Pancreas (tissue), 10 donors: ENCODE measurements at places on chromosomes 2 and 18. TPM values are rescaled to one million over a fixed set of nuclear protein-coding genes. Genes with fewer than 3 reads are reported as not detected.

- no peaks in the 10 kb centered on the region for H3K4me1 ChIP-seq
- DNase-seq = no peak
- H3K27ac ChIP-seq = no peak overlapping the region
- no peaks in the 10 kb centered on the region for H3K36me3 ChIP-seq
- no peak overlapping the region for H3K4me3 ChIP-seq
These were observed 50.0 kb upstream of the MBOAT2 start for GRCh38 chr2:9053534-9053931.

DNA sequence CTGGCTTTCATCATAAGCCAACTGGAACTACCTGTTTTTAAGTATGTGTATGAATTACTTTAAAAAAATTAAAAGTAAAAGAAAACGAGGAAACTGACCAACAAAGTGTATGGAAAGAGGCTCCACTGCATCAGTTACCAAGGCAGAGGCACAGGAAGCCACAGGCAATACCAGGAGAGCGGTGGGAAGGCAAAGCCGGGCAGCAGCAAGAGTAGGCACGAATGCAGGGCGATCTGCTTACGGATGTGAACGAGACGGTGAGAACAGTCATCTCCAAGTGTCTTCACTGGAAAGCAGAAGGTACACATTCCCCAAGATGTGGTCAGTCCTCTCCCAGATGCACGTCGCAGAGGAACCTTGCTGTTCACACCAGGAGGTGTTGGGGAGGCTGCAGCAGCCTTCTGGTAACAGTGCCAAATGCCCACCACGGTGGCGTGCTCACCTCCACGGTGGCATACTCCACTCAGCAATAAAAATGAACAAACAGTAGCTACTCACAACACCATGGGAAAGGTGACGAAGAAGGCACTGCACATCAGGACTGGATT lies 43.1 kb downstream of the HS6ST1 start:
- H3K36me3 ChIP-seq = no peaks in the 10 kb centered on the region
- no peaks in the 10 kb centered on the region for H3K4me1 ChIP-seq

TGFA gene
- total RNA-seq = 7.7 TPM

MDH1B gene
- total RNA-seq = 1.0 TPM

INHA gene
- 1.7 TPM for total RNA-seq

GRCh38 chr18:13581496-13582177 lies 144.7 kb downstream of the FAM210A start:
- H3K4me3 ChIP-seq = no peak overlapping the region
- no peak overlapping the region for H3K27ac ChIP-seq
- no peak for DNase-seq
- H3K36me3 ChIP-seq = no peaks in the 10 kb centered on the region
- no peaks in the 10 kb centered on the region for H3K27me3 ChIP-seq

DNA sequence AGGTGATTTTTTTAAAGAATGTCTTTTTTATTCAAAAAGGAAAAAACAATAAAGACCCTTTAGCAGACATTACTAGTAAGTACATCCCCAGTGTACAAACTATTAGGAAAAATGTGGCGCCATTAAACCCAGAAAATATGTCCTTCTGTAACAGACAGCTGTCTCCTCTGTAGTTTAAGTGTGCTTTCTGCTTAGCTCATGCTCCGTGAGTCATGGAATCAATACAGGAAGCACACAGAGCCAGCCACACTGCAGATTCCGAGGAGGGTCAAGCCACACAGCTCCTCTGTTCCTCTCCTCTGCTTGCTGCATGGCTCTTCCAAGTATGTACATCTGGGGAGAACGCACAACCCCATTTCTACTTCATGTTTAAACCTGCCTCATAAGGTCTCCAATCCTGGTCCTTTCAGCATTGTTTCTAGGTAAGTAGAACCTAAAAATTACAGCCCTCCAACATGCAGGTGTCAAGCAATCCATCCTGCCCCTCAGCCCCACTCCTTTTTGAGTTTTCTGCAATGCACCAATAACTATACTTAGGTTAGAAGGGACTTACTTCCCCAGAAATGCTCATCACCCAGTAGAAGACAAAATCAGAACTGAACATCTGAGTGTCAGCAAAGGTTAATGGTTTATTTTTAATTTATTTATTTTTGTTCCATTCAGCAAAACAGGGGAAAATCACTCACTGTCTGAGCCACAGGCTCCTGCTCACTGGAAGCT lies 37.5 kb downstream of the ACVR1 start:
- H3K4me1 ChIP-seq = peaks cover 30% of the 10 kb centered on the region
- peak overlapping the region; percentile 90 for H3K27ac ChIP-seq
- no peaks in the 10 kb centered on the region for H3K27me3 ChIP-seq
- no peaks in the 10 kb centered on the region for H3K36me3 ChIP-seq
- H3K4me3 ChIP-seq = peak overlapping the region; percentile 27
- peak; percentile 70 for DNase-seq

- H3K27me3 ChIP-seq = no peaks in the 10 kb centered on the region
- H3K36me3 ChIP-seq = peaks cover 29% of the 10 kb centered on the region
- H3K4me3 ChIP-seq = no peak overlapping the region
These were observed 36.6 kb downstream of the RPL31 start for GRCh38 chr2:101038455-101039255.

DGKD gene
- total RNA-seq = 8.3 TPM

GRCh38 chr2:157470321-157470720 lies 26.4 kb upstream of the CYTIP start:
- DNase-seq = no peak
- H3K36me3 ChIP-seq = no peaks in the 10 kb centered on the region
- no peak overlapping the region for H3K27ac ChIP-seq
- H3K27me3 ChIP-seq = no peaks in the 10 kb centered on the region
- H3K4me3 ChIP-seq = no peak overlapping the region

DNA sequence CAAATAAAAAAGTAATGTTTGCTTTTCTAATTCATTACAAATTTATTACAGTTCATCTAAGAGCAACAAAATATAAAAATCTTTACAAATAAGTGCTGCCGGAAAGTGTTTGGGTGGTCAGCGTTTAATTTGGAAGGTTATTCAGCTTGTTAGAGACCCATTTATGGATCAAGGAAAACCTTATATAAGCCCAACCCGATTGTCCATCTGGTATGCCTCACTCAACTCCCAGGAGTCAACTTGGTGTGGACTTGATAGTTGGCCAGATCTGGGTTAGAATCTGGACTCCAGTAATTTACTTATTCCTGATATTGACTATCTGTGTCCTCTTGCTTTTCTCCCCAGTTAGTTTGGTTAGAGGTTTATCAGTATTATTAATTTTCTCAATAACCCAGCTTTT lies 106.2 kb downstream of the KCTD1 start:
- H3K27ac ChIP-seq = no peak overlapping the region
- no peaks in the 10 kb centered on the region for H3K27me3 ChIP-seq
- H3K4me3 ChIP-seq = no peak overlapping the region

DNA sequence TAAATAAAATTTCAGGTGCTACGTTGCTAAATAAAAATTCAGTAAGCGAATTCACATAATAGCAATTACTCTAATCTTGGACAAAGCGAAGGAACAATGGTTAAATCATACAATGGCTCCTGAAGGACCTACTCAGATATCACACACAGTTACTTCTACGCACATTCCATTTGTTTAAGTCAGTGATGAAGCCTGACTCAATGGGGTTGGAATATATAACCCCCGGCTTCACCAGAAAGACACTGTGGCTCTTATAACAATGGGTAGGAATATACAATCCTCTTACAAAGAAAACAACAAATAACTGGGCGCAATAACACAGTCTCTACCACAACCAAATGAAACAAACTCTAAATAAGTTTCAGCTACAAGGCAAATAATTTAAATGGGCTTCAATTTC lies 349.5 kb downstream of the IRS1 start:
- no peak for DNase-seq
- no peaks in the 10 kb centered on the region for H3K27me3 ChIP-seq
- no peak overlapping the region for H3K4me3 ChIP-seq
- H3K36me3 ChIP-seq = no peaks in the 10 kb centered on the region
- no peaks in the 10 kb centered on the region for H3K4me1 ChIP-seq

- H3K27me3 ChIP-seq = no peaks in the 10 kb centered on the region
- DNase-seq = no peak
- H3K27ac ChIP-seq = no peak overlapping the region
- H3K4me3 ChIP-seq = no peak overlapping the region
- H3K4me1 ChIP-seq = no peaks in the 10 kb centered on the region
These were observed 85.6 kb downstream of the DDX1 start for GRCh38 chr2:15677141-15677843.

DNA sequence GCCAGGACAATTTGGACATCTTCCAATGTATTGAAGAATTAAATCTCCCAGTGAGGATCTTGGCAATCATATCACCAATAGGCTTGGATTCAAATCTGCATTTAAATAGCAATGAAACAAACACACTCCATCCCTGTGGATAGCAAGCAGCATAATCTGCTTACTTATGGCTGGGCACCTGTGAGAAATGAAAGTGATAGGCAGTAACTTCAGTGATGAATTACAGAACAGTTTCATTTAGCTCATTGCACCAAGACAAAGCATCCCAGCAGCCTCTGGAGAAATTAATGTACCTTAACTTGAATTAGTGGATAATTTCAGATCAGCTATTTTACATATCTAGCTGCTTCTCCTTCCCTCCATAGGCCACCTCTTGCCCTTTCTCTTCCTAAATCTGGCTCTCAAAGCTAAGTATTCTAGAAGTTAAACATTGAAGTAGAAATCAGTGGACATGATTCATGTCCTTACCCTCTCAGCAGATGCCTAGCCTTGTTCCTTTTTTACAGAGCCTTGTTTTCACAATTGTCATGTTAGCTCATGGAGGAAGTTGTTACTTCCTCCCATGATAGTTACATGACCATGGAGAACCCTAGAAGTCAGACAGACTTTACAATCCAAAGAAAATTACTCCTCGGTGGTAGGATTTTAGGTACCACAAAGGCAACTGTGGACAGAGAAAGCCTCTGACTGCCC lies 88.5 kb upstream of the TACR1 start:
- H3K36me3 ChIP-seq = no peaks in the 10 kb centered on the region
- H3K27ac ChIP-seq = no peak overlapping the region
- no peak overlapping the region for H3K4me3 ChIP-seq
- H3K4me1 ChIP-seq = no peaks in the 10 kb centered on the region
- H3K27me3 ChIP-seq = no peaks in the 10 kb centered on the region

MBP gene
- 33.5 TPM for total RNA-seq

TMEM247 gene
- not detected for total RNA-seq

DNA sequence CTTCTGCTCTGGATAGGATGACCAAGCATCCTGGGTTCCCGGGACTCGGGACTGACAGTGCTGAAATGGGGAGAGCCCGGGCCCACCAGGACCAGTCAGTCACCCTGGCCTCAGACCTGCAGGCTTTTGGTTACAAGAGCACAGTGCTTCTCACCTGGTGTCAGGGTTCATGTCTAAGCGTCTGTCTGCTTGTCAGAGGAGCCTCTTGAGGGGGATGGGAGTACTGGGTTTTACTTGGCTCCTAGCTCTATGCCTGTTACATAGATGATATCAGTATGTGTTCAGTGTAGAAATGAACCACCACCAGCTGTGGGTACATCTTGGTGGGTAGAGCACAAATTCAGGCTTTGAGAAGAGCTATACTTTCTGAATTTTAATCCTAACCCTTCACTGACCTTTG lies 29.9 kb downstream of the PCARE start:
- no peaks in the 10 kb centered on the region for H3K4me1 ChIP-seq
- DNase-seq = no peak
- H3K27me3 ChIP-seq = no peaks in the 10 kb centered on the region

DNA sequence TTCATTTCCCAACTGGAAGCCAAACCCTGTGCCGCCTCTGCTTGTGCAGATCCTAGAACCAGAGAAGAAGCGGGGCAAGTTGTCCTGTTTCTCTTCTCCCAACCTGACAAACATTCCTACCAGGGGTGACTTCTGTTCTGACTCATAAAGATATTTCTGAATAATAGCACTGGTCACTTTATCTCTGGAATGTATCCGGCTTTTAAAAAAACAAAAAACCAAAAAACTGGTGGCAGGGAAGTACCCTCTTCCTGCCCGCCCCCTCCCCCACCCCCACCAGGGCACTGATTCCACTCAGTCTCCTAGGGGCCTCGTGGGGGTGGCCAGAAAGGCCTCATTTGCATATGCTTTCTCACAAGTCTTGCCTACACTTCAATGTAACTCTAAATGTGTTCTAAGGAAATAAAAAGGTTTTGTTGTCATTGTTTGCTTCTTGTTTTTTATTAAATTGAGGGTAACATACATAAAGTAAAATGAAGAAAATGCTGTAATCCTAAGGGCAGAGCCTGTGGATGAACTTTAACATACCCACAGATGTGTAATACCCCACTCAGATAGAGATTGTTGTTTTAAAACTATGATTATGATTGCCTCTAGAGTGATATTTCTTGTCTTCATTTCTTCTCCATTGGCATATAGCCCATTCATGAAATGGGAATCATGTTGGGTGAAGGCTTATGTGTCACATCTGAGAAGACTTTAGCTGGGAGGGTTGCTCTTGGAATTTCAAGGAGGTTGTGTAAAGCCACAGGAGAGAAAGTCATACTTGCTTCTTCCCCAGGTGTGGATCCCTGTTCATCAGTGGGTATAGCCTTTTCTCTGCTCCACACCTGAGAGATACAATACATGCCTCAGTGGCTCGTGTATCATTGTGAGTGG lies 5.3 kb upstream of the FOSL2 start:
- DNase-seq = no peak
- H3K4me3 ChIP-seq = no peak overlapping the region
- peaks cover 7% of the 10 kb centered on the region for H3K4me1 ChIP-seq
- no peaks in the 10 kb centered on the region for H3K27me3 ChIP-seq

DNA sequence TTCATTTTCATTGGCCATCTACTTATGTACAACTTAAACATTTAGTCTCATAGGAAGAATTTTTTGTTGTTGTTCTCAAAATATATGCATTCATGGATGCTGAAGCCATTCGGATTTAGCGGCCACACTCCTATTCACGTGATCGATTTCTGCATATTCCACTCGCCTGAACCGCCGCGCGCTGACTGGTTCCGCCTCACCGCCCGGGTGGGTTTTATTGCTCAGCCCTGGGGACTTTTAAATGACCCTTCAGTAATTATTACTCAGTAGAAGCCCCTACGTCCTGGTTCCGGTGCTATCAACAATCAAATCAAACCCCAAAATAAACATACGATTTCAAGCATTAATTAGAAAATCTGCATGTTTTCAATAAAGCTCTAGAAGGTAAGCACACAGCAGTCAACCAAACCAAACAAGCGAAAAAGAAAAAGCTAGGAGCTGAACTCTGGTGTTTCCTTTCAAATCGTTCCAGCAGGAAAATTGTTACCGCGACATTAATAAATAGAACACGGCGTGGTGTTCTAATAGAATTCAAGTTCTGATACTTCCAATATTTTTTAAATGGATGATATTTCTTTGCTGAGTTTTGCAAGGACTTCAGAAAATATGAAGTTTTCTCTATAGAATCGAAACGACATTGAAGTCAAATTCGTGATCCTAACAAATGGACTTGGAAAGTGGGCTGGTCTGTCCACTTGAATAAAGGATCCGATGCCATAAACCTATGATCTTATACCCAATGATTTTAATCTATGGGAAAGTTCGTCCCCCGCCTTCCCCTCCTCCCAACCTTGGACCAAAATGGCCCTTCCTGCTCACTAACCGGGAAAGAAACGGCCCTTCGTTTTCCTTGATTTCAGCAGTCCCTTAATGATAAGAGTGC lies 9.3 kb downstream of the PAX3 start:
- no peak for DNase-seq
- H3K36me3 ChIP-seq = no peaks in the 10 kb centered on the region
- H3K4me1 ChIP-seq = no peaks in the 10 kb centered on the region
- no peak overlapping the region for H3K4me3 ChIP-seq
- peaks cover 16% of the 10 kb centered on the region for H3K27me3 ChIP-seq
- no peak overlapping the region for H3K27ac ChIP-seq
